ENCODE measurements at places on chromosomes 6 and 20. TPM values are rescaled to one million over a fixed set of nuclear protein-coding genes. Genes with fewer than 3 reads are reported as not detected.

- DNase-seq = no peak
Measured at GRCh38 chr6:108228416-108228815, 32.4 kb downstream of the SNX3 start.

The BTBD3 gene
- polyA plus RNA-seq = 42.8 TPM

DNA sequence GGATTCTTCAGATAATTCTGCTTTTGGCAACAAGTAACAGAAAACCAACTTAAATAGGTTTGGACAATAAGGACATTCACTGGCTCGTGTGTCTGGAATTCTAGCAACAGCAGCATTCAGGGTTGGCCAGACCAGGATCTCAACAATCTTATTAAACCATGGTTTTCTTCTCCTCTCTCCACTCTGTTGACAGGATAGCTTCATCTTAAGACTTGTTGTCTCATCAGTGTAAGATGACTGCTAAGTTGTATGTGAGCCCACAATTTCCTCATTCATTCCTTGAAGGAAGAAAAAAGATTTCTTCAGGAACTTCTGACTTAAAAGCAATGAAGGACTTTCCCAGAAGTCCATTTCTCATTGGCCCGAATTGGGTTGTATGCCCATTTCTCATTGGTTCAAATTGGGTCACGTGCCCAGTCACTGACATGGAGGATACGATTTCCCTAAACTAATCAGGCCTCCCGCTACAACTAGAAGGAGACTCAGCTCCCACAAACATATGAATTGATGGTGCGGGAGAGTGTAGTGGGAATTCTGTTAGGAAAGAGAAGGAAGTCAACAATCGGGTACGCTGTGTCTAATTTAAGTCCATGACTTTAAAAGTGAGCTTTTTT, 83.7 kb downstream of the SLC22A3 start:
- DNase-seq = peak; percentile 88

DNA sequence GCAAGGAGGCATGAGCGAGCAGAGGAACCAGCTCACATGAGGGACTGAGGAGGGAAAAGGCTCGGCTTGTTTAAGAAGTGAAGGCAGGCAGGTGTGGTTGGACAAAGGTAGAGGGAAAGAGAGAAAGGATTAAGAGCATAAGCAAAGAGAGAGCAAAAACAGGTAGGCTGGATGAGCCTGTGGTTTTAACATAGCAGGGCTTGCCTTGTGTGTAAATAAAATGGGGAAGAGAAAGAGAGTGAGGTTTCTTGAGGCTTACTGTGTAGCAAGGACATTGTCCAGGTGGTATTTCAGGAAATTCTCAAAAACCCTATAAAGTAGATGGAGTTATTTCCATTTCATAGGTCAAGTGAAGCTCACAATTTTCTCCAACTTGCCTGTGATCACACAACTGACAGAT, 93.9 kb upstream of the HDAC2 start:
- DNase-seq = no peak

DNA sequence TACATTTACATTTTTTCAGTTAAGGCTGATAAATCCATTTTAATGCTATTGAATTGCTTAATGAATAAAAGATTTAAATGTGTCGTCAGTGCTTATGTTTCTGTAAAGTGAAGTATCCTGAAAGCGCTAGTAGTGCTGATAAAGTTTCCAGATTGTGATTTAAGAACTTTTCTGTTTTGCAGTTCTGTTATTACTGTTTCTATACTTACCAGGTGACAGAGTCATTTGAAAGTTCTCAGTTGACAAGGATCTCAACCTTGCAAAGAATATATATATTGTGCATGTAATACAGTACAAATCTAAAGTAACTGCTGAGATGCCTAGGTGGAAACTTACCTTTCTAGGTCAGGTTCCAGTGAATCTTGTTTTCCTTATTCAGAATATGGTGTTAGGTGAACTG, 201.8 kb downstream of the ARID1B start:
- no peak for DNase-seq

GRCh38 chr6:17986656-17987446, 584 bp downstream of the KIF13A start:
- DNase-seq = peak; percentile 86

The RPL10A gene
- 2,370 TPM for polyA plus RNA-seq

GRCh38 chr6:111469543-111469942, 13.5 kb downstream of the REV3L start:
- no peak for DNase-seq

- no peak for DNase-seq
Measured at GRCh38 chr20:36008461-36009035, 40.2 kb downstream of the CNBD2 start.

DNA sequence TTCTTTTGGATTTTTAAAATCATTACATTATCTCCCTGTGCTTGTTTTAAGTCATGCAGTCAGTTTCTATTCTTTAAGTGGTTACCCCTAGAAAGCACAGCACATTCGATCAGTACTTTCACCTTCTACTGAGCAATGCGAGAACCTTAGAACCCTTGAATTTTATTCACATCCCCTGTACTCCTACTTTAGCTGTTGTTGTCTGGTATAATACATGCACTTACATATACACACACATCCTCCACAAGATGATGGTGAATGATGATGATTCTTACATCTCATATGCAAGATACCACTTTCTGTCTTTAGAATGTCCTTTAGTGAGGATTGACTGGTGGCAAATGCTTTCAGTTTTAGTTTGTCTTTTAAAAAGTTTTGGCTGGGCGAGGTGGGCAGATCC, 5.7 kb downstream of the CDC40 start:
- DNase-seq = no peak

DNA sequence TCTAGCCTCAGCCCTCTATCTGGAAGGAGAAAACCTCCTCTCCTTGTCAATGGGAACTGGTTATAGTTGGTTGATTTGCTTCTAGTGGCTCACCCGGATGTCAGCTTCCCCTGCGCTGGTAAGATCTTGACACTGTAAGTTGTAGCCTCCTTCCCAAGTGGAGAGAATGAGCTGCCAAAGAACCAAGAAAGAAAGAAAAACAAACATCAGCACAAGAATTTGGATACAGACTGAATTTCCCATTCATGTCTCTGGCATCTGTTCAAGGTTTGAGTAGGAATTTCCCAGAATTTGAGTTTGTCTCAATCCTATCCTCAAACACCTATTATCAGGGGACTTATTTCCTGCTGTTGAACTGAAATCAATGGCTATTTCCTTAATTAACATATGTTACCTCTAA, 44.1 kb downstream of the ELOVL2 start:
- DNase-seq = peak; percentile 54

GRCh38 chr20:20076297-20077065, 24.1 kb downstream of the CFAP61 start:
- DNase-seq = no peak

- peak; percentile 57 for DNase-seq
Measured at GRCh38 chr6:84798257-84798656, 33.9 kb upstream of the TBX18 start.

DNA sequence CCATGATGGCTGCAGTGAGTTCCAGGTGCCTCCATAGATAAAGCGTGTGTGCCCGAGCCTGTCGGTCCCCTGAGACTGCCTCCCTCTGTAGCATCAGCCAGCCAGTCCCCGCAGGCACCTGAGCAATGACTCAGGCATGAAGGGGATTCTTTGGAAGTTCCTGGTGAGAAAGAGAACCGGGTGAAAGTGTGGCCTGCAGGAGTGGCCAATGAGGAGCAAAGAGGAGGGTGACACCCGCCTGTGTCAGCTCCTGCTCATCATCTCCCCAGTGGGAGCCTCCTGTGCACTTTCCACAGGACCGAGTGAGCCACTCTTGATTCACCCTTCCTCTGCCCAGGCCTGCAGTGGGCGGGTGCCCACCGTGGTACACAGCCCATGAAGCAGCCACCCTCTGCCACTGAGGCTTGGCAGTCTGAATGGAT, 71.2 kb upstream of the PTPN1 start:
- no peak for DNase-seq

DNA sequence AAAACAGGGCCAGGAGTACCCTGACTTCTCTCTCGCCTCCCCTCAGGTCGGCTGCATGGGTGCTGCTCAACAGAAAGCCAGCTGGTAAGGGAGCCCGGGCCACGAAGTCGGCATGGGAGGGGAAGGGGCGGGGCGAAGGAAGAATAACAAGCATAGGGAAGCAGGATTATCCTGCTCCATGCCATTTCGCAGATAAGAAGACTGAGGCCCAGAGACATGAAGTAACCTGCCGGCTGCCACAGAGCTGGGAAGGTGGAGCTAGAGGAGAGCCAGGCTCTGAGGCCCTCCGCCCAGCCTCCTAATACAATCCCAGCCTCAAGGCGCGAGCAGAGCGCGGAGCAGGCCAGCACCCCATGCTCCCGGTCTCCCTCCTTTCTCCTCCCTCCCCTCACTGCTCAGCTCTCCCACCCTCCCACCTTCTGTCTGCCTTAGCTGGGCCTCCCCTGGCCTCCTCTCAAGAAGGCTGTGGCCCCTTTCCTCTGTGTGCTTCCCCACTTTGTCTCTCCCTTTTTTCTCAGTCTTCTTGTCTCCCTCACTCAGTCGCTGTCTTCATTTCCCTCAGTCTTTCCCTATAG, 13.2 kb upstream of the HMGA1 start:
- DNase-seq = peak; percentile 21

DNA sequence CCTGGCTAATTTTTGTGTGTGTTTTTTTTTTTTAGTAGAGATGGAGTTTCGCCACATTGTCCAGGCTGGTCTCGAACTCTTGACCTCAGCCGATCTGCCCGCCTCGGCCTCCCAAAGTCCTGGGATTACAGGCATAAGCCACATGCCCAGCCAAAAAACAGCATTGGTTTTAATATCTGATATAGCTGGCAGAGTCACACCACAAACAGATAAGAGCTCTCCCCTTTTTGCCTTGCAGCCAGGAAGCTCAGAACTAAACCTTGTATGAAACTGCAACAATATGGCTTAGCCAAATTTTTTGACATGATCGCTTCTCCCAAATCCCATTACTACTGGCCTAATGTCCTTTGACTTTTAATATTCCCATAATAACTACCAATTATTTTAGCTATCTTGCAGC, 4.9 kb downstream of the ACOT8 start:
- DNase-seq = no peak

The EYA2 gene
- 2.4 TPM for polyA plus RNA-seq

DNA sequence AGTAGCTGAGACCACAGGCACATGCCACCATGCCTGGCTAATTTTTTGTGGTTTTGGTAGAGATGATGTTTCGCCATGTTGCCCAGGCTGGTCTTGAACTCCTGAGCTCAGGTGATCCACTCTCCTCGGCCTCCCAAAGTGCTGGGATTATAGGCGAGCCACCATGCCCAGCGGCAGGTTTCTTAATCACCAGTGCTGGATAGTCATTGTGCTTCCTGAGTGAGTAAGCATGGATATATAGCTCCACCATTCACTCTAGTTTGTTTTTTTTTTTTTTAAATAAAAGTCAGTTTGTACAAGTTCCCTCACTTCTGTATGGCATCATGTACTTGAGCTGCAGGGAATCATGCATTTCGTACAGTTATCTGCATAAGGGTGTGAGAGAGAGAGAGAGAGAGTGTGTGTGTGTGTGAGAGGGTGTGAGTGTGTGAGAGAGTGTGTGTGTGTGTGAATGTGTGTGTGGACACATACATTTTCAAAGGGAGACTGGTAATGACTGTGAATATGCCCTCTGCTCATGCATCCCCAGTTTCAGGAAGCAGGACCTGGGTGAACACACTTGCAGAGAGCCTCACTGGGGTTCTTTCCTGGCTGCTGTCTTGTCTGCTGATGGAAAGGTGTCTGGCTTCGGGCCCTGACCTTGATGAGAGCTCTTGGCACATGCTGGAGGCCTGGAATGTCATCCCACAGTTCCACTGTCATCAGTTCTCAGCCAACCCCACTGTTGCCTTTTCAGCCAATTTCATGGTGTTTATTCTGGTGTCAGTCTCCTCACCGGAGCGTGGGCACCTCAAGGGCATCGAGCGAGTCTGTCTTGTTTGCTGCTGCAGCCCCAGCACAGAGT, 65.0 kb upstream of the XRN2 start:
- no peak for DNase-seq

The ASIP gene
- 4.9 TPM for polyA plus RNA-seq

DNA sequence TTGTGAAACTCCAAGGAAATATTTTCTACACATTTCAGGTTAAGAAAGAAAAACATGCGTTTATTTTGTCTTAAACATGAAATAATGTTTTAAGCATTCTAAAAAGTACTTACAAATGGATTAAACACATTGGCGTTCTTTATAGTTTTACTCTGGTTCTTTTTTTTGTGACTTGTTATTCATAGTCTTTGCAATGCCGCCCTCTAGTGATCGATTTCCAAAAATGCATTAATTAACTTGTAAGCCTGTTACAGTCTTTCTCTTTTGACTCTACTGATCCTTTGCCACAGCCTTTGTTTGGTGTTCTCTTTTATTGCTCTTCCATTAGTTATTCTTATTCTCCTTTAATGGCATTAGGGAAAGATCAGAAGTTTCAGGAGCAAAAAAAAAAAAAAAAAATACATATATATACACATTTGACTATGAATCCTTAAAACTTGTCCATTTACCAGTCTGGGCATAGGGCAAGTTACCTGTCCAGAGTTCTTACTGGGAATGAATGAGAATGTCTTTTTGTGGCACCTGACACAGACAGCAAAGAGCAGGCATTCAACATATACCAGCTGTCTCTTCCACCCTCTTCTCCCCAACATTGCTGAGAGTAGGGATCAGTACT, 59.9 kb downstream of the MACROD2 start:
- peak; percentile 62 for DNase-seq

The TMEM217 gene
- 1.1 TPM for polyA plus RNA-seq

GRCh38 chr20:46209930-46210671, 92.0 kb downstream of the CD40 start:
- DNase-seq = no peak

DNA sequence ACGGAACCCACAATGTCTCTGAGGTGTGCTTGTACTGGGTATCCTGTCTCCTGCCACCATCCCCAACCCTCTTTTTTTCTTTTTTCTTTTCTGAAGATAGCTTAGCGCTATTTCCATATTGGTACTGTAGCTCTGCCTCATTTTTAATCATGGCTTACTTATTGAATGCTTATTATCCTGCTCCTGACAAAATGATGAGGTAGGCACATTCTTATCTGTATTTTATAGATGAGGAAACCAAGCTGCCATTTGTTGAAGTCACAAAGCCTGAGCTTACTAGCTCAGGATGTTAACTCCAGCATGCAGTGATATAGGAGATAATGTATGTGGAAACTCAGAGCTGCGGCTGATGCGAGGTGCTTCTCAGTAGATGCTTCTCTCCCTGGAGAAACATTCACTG, 61.4 kb upstream of the GPR6 start:
- no peak for DNase-seq

DNA sequence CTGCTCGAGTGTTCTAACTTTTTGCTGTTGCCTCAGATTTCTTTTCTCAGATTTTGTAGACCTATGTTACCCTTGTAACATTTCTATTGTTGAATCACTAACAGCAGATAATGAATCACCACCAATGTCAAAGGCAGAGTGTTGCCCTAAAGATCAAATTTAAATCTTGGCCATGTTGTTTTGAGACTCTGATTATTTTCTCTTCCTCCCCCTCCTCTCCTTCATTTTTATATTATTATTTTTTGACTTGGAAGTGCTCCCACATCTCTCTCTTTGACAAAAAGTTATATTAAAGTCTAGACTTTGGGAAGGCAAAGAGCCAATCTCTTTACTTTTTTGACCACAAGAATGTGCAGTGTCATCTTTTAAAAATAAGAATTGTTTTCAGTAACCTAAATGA, 422.7 kb downstream of the NKAIN2 start:
- DNase-seq = no peak

The SLC24A3 gene
- polyA plus RNA-seq = 25.4 TPM

The TSHZ2 gene
- polyA plus RNA-seq = 14.1 TPM
